ENCODE measurements at places on chromosomes 2 and 18. TPM values are rescaled to one million over a fixed set of nuclear protein-coding genes. Genes with fewer than 3 reads are reported as not detected.

GRCh38 chr18:40849886-40850285, 1105.1 kb upstream of the PIK3C3 start:
- DNase-seq = no peak

GRCh38 chr18:79945118-79946042, 6.1 kb downstream of the SLC66A2 start:
- DNase-seq = peak; percentile 17

DNA sequence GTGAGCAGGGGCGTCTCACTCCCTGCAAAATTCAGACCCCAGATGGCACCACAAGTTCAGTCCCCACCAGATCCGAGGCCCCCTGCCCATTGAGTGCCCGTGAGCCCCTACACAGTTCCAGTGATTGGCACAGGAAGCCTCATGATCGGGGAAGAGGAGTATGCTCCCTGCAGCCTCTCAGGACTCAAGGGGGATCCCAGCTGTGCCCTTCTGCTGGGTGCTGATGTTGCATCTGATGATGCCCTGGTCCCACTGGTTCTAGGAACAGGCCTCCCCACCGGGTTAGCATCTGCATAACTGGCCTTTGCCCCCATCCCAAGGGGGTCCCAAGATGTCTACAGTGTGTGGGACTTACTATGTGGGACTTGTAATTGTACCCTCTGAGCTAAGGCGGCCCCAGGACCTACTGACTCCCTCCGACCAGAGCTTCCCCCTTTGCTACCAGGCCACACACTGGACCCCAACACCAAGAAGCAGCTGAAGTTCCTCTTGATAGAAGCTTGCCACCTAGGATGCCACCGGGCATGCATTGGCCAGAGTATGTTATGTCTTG, 8.6 kb downstream of the ALPG start:
- no peak for DNase-seq

DNA sequence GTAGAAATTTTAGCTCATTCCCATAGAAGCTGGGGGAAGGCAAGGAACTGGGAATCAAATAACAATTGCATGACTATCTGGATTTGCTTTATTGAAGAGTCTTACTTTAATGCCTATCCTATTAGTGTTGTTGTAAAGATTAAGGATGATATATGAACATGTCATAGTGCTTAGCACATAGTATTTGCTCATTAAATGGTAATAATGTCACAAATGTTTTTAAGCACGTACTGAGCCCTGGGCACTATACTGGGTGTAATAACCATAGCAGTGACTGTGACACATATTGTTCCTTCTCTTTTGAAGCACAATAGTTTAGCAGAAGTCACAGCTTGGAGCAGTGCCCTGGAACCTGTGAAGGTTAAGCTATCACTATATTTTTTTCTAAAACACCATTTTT, 47.2 kb upstream of the DTNB start:
- DNase-seq = no peak

Gene PDE1A
- 11.3 TPM for total RNA-seq

Gene NGEF
- total RNA-seq = 258 TPM
